Keratinocyte (primary cell): ENCODE measurements at places on chromosomes 7 and 10.

GRCh38 chr7:108045669-108046068 is 42.7 kb upstream of the LAMB1 start:
- no peak for DNase-seq

DNA sequence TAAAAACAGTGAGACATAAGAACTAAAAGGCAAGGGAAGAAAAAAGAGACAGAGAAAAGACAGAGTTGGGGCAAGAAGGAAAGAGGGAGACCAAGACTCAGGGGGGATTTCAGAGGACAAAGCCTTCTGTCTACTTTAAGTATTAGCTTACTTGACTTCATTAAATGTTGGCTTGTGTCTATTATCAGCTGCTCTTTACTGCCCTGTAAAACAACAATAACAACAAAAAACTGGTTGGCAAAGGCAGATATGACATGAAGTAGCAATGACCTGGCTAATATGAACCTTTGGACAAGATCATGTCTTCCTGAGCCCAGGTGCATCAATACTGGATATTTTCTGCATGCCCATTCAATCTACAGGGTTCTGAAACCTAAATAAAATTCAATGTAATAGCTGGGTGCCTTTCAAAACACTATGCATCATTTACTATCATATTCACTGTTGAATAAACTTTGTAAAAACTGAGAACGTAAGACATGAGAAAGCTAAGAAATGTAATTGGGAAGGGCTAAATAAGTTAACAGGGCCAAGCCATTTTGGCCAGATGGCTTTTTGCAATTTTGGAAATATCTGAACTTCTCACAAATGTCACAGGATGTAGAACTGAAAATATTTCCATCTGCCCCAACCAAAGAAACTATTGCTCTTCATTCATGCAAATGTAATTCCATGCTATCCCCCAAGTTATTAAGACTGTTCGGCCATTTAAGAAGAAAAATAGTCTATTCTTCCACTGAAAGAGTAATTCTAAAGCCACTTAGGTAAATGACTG is 49.4 kb downstream of the LRRN3 start:
- no peak for DNase-seq

DNA sequence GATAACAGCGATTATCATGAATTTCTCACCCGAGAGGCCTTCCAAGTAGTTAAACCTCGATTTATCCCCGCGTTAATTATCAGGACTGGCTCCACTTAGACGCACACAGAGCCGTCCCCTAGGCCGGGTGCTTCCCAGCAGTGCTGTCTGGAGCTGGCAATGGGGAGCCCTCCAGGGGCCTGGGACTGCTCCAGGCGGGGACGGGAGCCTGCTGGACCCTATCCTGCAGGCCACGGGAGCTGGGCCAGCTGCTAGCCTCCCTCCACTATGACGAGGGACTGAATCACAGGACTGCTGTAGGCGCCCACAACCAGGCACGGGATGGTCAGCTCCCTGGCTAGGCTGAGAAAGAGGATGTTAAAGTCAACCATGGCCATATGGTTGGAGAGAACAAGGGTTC is 229.1 kb downstream of the ELFN1 start:
- DNase-seq, result no peak

DNA sequence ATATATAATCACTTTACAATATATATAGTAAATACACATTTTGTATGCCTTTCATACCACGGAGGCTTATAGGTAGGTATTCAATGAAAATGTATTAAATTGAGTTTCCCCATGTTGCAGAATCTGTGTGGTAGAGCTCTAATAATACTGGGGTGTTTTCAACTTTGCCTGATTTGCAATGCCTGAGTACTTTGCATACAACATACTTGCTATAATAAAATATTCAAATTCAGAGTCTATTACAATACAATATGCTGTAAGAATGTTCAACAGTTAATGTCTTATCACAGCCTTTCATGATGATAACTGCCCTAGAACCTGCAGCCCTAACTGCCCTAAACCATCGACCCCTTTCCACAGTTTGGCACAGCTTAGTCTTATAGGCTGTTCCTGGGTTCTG is 114.6 kb downstream of the DGKI start:
- no peak for DNase-seq

GRCh38 chr10:127276794-127277462 is 80.5 kb upstream of the INSYN2A start:
- no peak for DNase-seq

- DNase-seq, result no peak
Measured at GRCh38 chr10:90919683-90920574, 958 bp downstream of the ANKRD1 start.

- no peak for DNase-seq
Measured at GRCh38 chr7:22269963-22270362, 87.0 kb downstream of the RAPGEF5 start.

GRCh38 chr7:130463553-130464434 is 23.0 kb upstream of the CEP41 start:
- no peak for DNase-seq

DNA sequence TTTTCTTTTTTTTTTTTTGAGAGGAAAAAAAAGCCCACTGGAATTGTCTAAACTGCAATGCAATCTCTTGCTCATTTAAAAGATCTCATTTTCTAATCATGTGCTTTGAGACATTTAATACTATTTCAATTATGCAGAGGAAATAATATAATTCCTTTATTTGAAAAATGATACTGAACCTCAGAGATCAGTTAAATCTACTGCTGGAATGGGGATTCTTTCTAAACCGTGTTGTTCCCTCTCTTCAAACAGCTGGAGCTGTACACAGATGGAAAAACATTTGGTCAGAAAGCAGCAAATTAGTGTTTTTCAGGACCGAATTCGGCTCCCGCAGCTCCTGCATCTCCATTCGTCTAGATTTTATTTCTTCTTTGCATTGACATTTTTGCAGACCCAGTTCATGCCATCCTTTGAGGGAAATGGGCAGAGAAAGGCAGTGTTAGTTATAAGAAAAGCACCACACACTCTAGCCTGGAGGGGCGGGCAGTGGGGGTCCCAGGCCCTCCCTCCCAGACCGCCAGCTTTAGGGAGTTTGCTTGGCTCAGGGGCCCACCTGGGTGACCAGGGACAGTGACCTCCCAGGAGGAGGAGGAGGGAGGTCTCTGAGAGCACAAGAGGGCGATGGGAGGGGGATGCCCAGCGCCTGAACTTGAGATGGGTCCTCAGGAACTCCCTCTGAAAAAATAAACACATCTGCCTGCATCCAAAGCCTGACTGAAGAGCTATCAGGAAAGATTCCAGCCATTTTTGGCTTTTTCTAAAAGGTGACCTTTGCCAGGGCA is 32.4 kb downstream of the TRIM8 start:
- DNase-seq, result no peak

DNA sequence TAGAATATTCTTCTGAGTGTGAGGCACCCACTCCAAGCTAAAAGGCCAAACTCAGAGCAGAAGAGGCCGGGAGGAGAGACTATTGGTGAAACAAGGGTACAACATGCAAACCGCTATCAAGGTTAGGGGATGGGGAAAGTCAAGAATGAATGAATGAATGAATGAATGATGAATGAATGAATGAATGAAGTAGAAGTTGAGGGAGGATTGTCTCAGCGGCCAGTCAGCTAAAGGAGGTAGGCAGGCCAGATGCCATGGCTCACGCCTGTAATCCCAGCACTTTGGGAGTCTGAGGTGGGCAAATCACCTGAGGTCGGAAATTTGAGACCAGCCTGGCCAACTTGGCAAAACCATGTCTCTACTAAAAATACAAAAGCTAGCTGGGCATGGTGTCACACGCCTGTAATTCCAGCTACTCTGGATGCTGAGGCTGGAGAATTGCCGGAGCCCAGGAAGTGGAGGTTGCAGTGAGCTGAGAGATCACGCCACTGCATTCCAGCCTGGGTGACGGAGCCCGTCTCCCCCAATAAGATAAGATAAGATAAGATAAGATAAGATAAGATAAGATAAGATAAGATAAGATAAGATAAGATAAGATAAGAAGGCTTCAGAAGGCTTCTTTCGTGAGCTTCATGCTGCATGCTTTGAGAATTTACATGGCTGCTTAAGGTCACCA is 250.8 kb downstream of the CCDC3 start:
- no peak for DNase-seq

- no peak for DNase-seq
Measured at GRCh38 chr7:24854866-24855265, 97.6 kb upstream of the GSDME start.

- no peak for DNase-seq
Measured at GRCh38 chr10:31318382-31318853, 598 bp upstream of the ZEB1 start.

DNA sequence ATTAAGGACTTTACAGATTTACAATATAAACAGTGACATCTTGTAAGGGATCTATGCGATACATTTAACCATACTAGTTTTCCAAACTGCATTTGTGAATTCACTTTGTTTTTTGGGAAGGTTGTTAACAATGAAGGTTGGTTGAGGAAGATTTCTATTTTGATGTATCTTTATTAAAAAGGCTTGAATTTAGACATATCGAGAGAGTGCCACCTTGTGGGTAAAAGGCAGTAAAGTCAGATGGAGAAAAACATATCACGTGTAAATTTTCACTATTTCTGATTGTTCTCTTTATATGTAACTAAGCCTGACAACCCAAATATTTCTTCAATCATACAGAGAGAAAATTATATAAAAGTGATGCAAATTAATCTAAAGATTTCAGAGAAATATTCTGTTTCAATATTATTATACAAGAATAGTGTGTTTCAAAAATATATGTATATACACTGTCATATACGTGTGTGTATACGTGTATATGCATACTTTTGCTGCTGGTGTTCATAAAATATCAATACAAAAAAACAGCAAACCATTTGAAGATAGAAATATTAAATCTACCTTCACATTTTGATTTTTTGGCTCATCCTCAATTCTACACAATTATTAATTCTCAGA is 988.6 kb downstream of the SORCS1 start:
- no peak for DNase-seq

DNA sequence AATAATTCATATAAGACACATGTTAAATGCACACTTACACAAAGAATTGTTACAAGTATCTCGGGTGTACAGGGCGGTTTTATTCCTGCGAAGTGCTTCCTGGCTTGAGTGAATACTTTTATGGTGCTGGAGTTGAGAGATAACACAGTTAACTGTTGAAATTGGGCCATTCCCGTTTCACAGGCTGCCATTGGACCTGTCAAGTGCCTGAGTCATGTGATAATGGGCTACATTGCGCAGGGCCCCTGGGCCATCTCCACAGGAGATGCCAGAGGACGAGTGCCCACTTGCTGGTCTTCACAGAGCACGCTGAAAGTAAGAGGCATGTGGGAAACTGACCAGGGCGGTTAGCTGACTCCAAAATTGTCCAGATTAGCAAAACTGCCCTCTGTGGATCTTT is 4.8 kb downstream of the FBH1 start:
- DNase-seq, result no peak

DNA sequence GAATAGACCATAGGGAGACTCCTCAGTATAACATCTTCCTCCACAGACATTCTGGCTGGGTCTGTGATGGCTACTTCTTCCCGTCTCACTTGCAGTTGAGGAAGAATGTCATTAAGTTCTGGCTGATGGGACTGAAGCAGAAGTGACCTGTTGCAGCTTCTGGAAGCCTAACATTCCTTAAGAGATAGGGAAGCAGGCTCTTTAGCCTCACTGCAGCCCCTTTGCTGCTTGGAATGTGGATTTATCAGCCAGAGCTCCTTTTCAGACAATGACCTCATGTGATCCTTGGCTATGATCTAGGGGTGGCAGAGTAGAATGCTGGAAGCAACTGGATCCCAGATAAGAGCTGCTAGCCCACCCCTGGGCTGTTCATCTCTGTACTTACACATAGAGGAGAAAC is 142.5 kb downstream of the RNF216 start:
- DNase-seq, result no peak

- no peak for DNase-seq
Measured at GRCh38 chr7:68058014-68058413, 1061.4 kb downstream of the TYW1 start.

- DNase-seq, result no peak
Measured at GRCh38 chr7:28544453-28545117, 132.3 kb downstream of the CREB5 start.

DNA sequence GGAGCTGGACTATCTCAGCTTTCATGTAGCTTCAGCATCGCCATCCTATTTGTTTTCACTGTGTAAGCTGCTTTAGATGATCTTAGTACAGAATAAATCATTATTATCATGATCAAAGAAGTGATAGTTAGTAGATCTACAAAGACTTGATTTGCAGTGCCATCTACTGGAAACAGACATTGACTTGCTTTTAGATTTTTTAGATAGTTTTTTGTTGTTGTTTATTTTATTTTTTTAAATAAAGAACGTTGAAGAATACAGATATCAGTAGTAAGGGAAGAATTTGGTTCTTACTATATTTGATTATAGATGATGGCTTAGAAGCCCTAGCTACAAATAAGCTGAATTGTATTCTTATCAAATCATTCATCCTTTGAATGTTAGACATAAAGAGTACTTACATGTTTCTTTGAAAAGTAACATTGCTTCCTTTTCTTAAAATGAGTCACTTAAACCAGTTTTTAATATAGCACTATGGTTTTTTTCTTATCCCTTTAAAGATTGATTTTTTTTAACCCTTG is 6.3 kb upstream of the SFMBT2 start:
- no peak for DNase-seq

GRCh38 chr7:9125246-9125645 is 691.8 kb downstream of the NXPH1 start:
- DNase-seq, result no peak

GRCh38 chr10:114990991-114991390 is 53.0 kb downstream of the TRUB1 start:
- no peak for DNase-seq

- no peak for DNase-seq
Measured at GRCh38 chr10:70914316-70914864, 26.0 kb upstream of the PCBD1 start.

DNA sequence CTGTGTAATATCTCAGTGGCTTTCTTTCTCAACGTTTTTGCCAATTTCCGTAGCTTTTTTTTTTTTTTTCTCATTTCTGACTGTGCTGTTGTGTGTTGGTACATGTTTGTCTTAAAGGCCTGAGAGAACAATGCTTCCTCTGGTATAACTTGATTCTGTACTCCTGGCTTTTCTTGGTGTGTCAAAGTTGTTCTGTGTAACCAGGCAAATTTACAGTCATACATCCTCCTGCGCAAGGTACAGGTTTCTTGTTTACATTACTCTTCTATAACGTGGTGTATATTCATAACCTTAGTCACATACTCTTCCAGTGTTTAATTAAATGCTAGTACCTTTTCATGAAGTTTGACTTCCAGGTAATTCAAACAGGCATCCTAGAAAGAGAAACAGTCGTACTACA is 8.3 kb upstream of the ARHGAP12 start:
- DNase-seq, result no peak

DNA sequence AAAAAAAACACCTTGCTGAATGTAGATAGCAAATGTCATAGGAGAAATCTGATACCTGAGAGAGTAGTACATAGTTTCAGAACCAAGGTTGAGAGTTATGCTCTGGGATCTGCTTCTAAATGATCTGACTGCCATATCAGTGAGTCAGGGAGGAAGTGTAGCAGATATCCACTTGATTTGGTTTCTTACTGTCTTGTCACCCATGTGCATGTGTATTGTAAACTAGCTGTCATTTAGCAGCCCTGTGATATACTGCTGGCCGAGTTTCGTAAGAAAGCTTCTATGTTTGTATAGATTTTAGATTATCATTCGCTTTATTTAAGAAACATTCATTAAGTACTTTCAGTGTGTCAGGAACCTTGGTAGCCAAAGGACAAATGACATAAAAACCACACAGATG is 42.0 kb downstream of the SP4 start:
- no peak for DNase-seq
